Tibial nerve (tissue), 4 donors: ENCODE measurements at places on chromosomes 4 and X.

- DNase-seq: no peak
These were observed 25.1 kb upstream of the JAKMIP1 start for GRCh38 chr4:6225469-6225868.

GRCh38 chr4:109412776-109413175 is 20.8 kb upstream of the SEC24B start:
- DNase-seq: no peak

GRCh38 chr4:121696170-121696580 is 605 bp downstream of the ANXA5 start:
- DNase-seq: peak; percentile 79

GRCh38 chr4:40053161-40053560 is 3.5 kb upstream of the N4BP2 start:
- no peak for DNase-seq

DNA sequence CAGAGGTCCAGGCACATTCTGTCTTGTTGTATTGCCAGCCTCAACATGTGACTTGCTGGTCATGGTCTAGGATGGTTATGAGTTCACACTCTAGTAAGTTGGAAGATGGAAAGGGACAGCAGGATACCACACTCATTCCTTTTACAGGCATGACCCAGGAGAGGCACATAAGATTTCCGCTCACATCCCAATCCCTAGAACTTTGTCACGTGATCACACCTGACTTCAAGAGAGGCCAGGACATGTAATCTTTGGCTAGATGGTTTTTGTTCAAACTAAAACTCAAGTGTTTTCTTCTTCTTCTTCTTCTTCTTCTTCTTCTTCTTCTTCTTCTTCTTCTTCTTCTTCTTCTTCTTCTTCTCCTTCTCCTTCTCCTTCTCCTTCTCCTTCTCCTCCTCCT is 53.4 kb upstream of the ARX start:
- no peak for DNase-seq

GRCh38 chr4:129420637-129421036 is 324.7 kb downstream of the C4orf33 start:
- DNase-seq: no peak

DNA sequence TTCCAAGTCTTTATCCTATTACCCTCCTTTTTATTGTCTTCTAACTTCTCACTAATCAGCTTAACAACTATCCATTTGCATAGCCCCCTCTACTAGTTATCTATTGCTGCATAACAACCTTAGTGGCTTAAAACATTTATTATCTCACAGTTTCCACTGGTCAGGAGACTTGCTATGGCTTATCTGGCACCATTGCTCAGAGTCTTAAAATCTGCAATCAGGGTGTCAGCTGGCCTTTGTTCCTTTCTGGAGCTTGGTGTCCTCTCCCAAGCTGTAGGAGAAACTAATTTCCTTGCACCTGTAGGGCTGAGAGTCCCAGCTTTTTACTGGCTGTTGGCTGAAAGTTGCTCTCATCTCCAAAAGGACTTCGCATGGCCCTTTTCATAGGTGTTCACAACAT is 137.0 kb upstream of the SMIM31 start:
- DNase-seq: no peak

- DNase-seq: peak; percentile 87
These were observed 126.5 kb downstream of the KIT start for GRCh38 chr4:54784161-54784671.

GRCh38 chr4:11011249-11011648 is 326.7 kb upstream of the CLNK start:
- DNase-seq: no peak

GRCh38 chr4:54224996-54225597 is 4.0 kb upstream of the PDGFRA start:
- DNase-seq: no peak

- DNase-seq: no peak
These were observed 292.6 kb upstream of the KLF3 start for GRCh38 chr4:38371391-38371851.

GRCh38 chr4:44320833-44321232 is 127.8 kb downstream of the KCTD8 start:
- DNase-seq: no peak

DNA sequence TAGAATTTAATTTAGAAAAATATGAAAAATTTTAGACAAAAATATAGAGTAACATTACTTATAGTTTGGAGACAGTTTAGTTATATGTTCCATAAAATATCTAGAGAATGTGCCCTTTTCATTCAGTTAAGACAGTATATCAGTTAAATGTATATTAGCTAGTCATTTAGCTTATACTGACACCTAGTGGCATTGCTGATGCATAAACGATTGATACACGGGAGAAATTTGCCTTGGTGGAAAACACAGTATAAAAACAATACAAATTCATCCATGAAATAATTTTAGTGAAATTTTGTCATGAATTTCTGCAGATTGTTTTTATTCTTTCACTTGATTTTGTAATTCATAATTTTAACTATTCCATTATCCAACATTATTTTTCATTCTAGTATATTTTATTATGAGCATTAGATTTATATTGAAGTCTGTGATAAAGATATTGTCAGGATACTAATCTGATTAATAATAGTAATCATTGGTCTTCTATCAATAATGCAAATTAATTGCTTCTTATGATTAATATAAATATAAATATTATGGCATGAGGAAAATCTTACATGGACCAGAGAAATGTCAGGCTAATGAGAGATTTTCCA is 219.0 kb downstream of the TLL1 start:
- no peak for DNase-seq

DNA sequence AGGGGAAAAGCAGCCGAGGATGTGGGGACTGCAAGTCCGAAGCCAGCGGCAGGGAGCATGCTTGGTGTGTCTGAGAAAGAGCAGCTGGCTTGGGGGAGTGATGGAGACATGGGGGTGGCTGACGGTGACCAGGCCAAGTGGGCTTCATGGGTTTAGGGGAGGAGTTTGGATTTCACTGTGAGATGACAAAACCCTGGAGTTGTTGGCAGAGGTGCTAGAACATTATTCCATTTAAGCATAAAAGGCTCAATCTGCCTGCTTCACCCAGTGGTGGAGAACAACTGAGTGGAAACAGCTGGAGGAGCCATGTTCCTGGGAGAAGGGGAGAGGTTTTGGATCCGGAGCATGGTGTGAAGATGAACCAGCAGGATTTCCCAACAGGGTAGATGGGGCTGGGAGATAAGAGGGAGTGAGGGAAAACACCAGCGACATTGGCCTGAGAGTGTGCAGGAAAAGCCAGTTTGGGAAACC is 318.0 kb upstream of the TAPT1 start:
- no peak for DNase-seq

DNA sequence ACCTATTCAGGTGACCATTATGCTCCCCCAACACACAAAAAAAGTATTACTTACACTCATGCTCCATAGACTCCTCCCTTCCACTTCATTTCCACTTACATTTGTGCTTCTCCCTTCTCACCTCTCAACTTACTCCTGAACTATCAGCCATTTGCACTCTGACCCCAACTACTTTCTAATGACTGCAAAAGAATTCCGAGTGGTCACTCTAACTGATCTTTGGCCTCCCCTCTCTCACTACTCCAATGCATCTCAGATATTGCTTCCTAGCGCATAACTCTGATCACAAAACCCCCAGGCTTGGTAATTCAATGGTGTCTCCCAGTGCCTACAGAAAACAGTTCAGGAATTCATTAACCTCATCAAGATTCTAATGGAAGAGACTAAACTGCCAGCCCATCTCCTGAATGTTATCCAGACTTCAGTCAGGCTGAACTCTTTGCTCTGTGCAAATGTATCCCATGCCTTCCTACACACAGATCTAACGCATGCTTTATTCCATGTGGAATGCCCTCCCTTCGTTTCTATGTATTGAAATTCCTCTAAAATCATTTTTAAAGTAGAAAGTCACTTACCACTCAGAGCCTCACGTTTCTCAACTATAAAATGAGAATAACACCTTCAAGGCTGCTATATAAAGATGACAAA is 61.1 kb downstream of the FRYL start:
- DNase-seq: no peak

- no peak for DNase-seq
These were observed 28.7 kb upstream of the FAM9B start for GRCh38 chrX:9062641-9063040.

DNA sequence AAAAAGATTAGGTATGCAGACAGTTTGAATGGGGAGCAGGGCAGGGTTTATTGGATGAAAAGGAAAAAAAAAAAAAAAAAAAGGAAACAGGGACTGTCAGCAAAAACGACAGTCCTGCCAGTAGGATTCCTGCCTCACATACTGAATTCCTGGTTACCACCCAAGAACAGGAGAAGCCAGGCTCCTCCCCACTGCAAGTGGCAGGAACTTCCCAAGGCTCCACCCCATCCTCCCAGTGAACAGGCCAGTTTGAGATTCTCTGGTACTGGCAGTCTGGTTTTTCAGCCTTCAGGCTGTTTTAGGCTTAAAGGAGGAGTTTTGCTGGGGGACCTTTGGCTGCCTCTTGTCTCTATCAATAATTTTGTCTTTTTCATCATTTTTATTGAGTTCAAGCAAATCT is 360.0 kb upstream of the CXorf51A start:
- no peak for DNase-seq

GRCh38 chr4:2468456-2469191 is at the start of gene RNF4:
RNF4 (plus strand) TSS chr4:2469106; CDS start chr4:2490494, 21,388 bp downstream.
- peak; percentile 93 for DNase-seq

- no peak for DNase-seq
These were observed 1831.4 kb downstream of the ARAP2 start for GRCh38 chr4:34412911-34413310.

DNA sequence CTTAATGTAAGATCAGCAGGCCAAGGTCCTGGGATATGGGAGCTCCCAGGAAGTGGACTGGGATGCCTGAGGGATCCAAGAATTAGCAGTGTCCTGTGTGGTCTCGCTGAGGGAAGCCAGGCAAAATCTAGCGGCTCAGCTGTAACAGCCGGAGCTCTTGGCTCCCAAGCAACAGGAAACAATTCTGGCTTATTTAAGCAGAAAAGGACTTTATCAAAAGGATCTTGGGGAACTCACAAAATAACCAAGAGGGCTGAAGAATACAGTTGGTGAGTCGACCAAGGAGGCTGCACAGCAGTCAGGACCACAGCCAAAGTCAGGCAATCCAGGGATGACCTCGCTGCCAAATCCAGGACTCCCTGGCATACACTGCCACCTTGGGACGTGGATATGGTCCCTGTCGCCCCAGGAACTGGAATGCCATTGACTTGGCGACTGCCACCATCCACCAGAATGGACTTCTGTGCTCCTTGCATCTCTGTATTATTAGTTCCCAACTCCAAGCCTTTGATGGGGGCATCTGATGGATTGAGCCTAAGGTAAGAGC is 165.3 kb upstream of the BCOR start:
- DNase-seq: no peak

GRCh38 chr4:14449308-14449707 is 553.0 kb upstream of the CPEB2 start:
- DNase-seq: no peak

GRCh38 chrX:69221239-69222102 is 56.2 kb upstream of the PJA1 start:
- no peak for DNase-seq

DNA sequence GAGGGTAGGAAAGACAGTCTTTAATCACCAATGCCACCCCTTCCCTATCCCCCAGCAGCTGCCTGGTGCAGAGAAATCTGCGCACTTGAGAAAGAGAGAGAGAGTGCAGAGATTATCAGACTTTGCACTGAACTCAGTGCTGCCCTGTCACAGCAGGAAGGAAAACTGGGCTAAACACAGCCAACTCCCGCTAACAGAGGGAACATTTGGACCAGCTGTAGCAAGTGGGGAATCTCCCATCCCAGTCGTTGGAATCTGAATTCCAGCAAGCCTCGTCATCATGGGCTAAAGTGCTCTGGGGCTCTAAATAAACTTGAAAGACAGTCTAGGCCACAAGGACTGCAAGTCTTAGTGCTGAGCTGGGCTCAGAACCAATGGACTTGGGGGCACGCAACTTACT is 168.7 kb downstream of the DLG3 start:
- DNase-seq: no peak

DNA sequence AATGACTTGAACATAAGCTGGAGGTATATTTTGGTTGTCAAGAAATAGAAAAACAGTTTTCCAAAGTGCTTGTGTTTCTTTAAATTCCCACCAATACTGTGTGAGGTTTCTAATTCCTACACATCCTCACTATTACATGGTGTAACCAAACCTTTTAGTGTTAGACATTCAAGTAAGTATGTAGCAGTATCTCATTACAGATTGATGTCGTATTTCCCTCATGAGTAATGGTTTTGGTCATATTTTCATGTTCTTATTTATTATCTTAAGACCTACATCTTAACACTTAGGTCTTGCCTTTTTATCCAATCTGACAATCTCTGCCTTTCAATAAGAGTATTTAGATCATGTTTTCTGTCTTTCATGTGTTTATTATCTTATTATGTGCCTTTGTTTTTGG is 253.7 kb upstream of the ANXA10 start:
- no peak for DNase-seq

DNA sequence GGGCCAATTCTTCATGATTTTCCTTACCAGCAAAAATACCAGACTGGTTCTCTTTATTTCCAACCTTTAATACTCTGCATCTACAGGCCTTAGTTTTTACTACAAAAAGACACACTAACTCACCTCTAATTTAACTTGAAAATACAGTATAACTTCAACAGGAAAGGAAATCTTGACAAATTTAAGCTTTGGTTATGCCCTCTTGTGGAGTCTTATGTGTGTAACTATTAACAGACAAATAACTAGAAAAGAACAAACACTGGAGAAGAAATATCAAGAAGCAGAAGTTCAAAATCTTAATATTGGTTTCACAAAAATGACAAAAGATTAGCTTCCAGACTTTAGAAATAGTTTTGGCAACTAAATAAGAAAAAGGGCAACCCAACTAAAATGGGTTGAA is 33.0 kb downstream of the PPA2 start:
- no peak for DNase-seq

DNA sequence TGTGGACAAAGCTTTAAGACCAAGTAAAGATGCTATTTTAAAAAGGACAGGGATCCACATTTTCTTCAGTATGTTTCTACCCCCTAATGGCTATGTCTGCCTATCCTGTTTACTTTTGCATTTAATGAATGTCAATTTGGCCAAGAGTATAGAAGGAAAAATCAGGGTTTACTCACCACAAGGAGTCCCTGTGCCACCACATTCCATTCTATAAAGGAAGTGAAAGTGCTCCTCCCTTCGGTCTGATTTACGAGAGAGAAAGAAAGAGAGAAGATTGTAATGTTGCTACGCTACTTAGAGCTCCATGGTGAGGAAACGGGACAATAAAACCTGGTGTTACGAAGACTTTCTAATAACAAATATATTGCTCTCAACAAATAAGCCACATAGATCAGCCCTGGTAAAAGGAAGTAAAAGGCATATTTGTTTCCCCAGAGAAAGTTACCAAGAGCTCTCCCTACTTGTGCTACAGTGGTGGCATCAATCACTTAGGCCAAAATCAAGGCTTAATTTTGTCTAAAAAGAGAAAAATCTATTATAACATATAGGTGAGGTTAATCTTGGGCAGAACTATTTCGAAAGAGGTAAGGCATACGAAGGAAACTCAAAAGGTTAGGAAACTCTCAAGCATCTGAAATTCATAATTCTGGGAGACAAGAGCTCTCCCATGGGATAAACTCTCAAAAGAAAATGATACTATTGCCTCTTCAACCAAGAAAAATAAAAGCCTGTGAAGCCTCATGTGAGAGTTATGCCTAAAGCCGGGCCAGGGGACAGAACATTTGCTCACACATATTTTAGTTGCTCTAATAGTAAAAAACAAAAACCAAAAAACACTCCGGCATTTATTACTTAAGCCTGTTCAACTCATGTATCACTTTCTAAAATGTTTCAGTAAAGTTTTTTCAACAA is 29.5 kb downstream of the TAPT1 start:
- DNase-seq: no peak
